Stomach (tissue), 19 donors: ENCODE measurements at places on chromosomes 6 and 20.

- no peak for DNase-seq
These were observed 311.9 kb upstream of the CITED2 start for GRCh38 chr6:139686308-139686707.

- DNase-seq = no peak
These were observed 121.7 kb upstream of the PTPRK start for GRCh38 chr6:128642132-128642531.

DNA sequence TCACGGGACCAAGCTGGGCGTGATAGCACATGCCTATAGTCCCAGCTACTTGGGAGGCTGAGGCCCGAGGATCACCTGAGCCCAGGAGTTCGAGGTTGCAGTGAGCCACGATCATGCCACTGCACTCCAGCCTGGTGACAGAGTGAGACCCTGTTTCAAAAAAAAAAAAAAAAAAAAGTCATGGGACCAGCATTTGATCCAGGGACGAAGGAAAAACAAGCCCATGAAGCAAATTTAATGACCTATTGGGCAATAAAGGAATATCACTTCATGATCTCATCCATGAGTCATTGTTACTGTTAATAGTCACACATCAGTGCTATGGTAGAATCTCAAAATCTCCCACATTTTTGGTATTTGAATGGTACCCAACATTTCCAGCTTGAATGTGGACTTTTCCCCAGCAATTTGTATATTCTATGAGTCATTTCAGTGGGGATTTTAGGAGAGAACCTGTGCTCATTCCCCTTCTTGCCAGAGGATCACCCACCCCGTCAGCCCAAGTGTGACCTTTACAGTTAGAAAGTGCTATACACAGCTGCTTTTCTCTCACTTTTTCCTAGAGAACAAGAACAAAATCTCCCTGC lies 8.5 kb upstream of the SOD2 start:
- no peak for DNase-seq

DNA sequence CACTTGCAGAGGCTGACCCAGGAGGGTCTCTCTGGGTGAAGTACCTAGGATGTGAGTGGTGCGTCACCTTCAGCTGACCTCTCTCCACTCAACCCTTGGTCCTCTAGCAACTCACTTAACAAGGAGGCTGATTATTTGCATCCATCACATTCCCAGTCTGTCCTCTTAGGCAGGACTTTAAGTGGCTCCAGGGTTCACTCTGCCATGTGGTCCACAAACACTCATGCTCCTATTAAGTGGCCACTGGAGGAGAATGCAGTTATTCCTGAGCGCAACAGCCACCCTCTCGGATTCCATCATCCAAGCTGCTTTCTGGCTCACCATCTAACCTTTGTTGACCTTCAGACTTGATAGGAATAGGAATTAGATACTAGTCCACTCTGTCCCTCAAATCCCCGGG lies 61.1 kb upstream of the SCAF8 start:
- DNase-seq = no peak

GRCh38 chr20:1123666-1124065 lies 5.3 kb downstream of the PSMF1 start:
- no peak for DNase-seq
